CD4-positive, alpha-beta T cell treated with Interleukin-1 beta for 1 hour (primary cell): ENCODE measurements at places on chromosomes 1 and 21.

DNA sequence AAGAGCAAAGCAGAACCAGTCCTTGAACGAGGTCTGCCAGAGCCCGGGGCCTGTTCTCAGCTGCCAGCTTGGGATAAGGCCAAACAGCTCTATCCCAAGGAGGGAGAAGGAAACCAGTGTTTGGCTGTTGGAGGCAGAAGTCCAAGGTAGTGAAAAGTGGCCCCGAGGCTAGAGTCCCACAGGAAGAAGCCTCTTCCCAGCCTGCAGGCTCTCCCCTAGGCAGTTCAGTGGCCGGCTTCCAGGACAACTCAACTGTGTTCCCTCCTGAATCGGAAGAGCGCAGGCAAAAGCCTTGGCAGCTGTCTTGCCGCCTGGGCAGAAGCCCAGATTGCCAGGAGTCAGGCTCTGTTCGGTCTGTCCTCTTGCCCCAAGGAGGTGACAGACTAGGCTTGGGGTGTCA lies 19.3 kb downstream of the QSOX1 start:
- DNase-seq = no peak

DNA sequence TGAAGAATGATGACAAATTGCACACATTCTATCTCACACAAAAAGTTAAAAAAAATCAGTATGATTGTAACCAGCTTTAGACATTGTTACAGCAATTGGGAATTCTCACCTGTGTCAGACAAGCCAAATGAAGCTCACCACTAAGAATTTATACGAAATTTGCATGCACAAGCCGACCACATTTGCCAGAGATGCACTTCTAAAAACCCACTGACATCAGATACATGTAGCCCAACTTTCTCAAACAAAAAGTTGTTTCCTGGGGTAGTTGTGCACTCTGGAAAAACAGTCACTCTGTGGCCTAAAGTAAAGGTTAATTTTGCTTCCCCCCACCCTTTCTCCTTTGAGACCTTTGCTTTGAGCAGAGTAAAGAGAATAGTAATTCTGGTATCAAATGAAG lies 67.9 kb upstream of the IL12RB2 start:
- no peak for DNase-seq

DNA sequence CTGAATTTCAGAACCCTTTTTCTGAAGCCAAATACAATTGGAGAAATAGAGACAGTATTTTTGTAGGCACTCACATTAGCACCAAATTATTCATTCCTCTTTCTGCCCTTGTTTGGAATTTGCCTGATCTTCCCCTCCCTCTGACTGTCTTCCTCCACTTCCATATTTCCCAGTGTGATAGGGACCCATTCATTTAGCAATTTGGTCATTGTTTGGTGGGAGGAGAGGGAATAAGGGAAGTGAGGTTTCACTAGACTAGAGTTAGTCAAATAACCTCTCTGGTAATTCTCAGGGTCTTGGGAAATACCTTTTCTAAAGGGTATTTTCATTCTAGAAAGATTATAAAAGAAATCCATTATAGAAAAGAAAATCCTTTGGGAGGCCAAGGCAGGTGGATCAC lies 31.0 kb upstream of the MTMR11 start:
- no peak for DNase-seq

DNA sequence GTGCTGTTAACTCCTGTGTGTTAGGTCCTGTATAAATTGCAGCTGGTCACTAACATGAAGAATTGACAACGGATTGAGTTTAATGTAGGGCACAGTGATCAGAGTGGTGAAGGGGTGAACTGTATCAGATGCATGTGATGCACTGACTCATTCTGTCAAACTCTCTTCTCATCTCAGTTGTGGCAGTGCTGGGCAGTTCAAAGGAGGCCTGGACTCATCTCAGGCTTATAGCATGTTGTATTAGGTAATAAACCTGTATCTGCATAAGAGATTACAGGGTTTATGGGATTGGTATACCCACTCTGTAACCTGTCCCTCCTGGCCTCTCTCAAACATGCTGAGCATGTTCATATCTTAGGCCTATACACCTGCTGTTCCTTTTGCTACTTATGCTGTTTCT lies 12.4 kb upstream of the GBP3 start:
- no peak for DNase-seq

DNA sequence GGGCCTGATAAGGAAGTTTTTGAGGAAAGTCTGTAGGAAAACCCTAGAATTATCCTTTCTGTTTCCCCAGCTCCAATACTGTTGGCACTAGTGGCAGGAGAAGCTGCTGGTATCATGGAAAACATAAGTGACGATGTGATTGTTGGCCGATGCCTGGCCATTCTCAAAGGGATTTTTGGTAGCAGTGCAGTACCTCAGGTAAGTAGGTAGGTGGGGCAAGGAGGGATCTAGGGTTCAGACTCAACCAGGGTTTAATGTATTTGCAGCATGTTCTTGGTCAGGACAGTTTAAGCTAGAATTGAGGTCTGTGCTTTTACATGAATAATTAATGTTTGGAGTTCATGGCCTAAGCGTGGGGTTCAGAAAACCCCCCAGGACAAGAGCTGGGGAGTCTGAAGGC lies 62.1 kb downstream of the KDM1A start:
- no peak for DNase-seq

GRCh38 chr1:151918156-151918555 lies 8.8 kb upstream of the THEM4 start:
- DNase-seq = no peak

DNA sequence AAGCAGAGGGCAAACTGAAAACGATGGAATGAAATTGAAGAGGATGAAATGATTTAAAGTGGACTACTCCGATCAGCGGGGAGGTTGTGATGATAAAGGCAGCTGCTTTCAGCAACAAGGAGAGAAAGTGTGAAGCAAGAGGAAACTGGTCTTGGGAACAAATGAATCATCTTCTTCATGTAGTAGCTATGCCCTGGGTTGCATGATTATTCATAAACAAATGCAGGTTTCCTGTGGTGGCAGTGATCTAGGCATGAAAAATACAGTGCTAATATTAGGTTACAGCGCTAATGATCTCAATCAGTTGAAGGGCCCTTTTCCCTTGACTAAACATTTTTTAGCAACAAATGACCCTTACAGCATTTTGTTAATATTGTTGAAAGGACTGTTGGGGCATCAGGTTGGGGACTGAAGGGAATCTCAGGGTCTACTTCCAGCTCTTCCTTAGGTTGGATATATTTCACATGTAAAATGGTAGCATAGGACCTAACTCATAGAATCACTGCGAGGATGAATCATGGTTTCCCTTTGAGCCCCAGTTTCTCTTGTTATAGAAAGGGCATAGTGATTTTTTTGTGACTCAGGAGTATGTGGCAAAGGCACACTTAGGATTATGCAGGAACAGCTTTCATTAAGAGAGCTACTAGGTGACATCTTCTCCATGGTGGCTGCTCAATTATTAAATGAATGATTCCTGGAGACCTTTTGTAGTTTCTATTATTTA lies 1.9 kb upstream of the ZFYVE9 start:
- DNase-seq = peak; percentile 11

GRCh38 chr1:21811875-21812305 lies at the start of gene LDLRAD2:
LDLRAD2 (plus strand) TSS chr1:21812265; CDS start chr1:21812452, 187 bp downstream.
- no peak for DNase-seq

- DNase-seq = no peak
Measured at GRCh38 chr1:11725616-11726015, 10.3 kb upstream of the AGTRAP start.

DNA sequence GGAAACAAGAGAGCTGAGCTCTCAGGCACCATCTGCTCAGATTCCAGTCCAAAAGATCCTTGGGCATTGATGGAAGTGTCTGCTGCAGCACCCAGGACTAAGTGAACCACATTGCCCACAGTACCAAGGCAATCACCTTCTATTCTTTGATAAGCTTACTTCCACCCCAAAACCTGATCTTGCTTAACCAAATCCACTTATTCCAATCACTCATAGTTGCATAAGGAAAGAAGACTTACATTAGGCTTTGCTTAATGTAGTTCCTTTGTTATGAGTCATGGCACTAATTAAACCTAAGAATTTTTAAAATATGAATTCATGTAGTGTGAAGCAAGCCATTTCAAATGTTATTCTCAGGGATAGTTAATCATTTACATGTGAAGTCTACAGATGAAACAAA lies 84.5 kb downstream of the UCHL5 start:
- DNase-seq = no peak

GRCh38 chr1:30169269-30169668 lies 554.1 kb downstream of the MATN1 start:
- DNase-seq = no peak

DNA sequence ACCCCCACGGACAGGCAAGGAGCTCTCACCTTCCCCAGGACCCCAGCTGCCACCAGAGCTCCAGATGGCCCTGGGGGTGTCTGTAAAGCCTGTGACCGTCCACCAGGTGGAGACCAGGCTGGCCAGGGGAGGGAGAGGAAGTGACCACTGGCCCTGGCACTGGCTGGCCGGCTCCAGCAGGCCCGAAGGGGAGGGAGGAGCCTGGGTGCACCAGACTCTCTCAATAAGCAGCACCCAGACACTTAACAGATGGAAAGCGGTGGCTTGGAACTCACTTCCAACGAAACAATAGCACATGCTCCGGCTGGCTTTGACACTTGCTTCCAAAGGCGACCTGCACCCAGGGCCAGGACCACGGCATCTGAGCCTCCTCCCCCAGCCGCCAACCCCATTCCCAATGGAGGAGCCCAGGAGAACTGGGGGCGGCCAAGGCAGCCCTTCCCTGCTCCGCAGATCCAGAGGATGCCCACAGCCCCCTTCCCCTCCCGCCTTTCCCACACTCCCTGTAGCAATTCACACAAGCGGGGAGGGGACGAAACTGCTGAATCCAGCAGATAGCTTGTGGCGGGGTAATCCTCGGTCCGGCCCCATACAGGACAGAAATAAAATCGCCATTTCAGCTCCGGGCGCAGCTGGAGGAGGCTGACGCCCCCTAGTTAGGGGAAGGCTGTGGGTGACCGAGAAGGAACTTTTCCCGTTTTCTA lies 742 bp upstream of the PDE9A start:
- DNase-seq = no peak

DNA sequence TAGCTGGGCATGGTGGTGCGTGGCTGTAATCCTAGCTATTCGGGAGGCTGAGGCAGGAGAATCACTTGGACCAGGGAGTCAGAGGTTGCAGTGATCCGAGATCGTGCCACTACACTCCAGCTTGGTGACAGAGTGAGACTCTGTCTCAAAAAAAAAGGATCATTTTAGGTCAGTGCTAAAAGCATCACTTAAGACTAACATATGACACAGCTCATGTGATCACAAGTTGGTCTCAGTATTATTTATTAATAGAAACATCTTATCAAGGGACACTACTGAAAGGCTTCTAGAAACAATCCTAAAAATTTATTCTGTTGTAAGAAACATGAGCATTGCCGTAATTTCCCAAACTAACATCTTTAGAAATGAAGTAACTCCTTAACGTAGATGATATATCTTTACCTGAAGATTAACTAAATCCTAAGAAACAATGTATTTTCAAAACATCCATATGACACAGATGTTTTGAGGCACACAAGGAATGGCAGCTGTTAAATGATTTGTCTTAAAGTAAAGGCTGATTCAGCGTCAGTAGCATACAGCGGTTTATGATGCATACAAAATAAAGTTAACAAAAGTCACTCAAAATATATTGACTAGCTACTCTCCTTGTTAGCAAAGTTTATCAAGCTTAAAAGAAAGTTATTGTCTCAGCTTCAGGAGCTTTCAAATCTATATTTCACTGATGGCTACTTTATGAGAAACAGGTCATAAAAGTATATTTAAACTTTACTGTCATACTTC lies 2.6 kb downstream of the NIBAN1 start:
- no peak for DNase-seq

DNA sequence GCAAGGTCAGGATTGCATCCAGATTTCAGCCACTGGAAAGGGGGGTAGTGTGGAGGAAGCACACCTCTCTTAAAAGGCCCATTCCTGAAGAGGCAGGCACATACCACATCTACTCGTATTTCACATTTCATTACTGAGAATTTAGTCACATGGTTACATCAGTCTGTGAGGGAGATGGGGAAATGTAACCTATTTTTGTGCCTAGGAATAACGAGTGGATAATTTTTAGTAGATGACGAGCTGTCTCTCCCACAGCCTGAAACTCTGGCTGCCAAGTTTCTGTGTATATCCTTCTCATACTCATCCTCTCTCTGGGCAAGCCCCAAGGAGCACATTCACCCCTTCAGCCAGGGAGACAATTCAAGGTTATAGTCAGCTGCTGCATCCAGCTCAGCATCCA lies 10.3 kb upstream of the C21orf91 start:
- DNase-seq = no peak

- DNase-seq = no peak
Measured at GRCh38 chr1:202323731-202324130, 18.0 kb downstream of the UBE2T start.

DNA sequence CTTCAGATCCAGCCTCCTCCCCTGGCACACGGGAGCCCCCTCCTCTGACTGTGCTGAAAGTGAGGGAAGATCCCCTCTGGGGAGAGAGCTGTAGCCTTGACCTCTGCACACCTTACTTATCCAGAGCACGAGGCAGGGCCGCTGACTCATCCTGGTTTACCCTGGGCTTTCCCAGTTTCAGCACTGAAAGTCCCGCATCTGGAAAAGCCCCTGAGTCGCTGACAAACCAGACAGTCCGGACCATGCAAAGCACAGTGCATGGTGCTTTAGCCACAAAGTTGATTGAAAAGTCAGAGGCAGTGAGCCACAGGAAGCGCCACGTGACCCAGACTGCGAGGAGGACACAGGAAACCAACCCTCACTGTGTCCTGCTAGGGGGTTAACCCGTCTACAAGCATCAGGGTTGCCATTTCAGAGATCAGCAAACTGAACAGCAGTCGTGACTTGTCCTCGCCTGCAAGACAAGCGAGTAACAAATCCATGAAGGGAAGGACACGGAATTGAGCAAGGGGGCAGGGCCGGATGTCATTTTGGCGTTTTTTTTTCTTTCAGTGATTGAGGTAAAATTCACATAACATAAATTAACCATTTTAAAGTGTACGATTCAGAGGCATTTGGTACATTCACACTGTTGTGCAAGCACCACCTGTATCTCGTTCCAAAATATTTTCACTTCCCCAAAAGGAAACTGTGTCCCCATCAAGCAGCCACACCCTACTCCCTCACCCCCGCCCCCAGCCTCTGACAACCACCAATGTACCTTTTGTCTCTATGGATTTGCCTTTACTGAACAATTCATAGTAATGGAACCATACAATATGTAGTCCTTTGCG lies 19.9 kb upstream of the IFNGR2 start:
- DNase-seq = peak; percentile 89
